Astrocyte of the hippocampus (primary cell): ENCODE measurements at places on chromosomes 5 and 9.

GRCh38 chr5:143031781-143032580 lies 261.8 kb downstream of the ARHGAP26 start:
- no peak for DNase-seq

DNA sequence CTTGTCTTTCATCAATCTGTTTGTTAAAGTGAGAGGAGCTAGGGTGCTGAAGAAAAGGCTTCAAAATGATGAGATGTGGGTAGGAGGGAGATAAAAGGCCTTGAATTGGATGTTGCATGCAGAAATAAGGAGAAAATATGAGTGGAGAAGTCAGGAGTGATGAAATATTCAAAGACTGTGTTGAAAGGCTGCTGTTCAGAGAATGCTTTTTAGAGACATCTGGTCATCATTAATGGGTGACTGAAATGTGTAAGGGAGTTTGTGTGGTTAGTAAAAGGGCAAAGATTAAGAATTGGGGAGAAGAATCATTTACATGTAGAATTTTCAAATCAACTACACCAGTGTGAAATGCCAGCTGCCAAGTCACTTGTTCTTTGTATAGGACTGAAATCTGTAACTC lies 383.9 kb downstream of the MAT2B start:
- DNase-seq = no peak

DNA sequence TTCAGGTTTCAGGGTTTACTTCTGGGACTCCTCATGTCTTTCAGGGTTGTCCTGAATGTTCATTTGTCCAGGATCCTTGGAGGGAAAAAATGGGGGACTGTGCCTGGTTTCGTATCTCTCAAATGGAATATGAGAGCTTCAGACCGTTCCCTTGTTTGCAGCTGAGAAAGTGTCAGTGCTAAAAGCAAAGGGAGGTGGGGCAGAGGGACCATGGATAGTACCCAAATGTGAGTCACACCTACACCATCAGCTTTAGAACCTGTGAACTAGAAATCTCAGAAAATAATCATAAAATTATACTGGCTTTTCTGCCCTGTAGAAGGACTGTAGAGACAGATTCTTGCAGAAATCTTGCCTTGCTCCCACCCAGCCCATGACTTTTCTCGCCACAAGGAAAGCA lies 84.3 kb upstream of the TAF11L2 start:
- no peak for DNase-seq

DNA sequence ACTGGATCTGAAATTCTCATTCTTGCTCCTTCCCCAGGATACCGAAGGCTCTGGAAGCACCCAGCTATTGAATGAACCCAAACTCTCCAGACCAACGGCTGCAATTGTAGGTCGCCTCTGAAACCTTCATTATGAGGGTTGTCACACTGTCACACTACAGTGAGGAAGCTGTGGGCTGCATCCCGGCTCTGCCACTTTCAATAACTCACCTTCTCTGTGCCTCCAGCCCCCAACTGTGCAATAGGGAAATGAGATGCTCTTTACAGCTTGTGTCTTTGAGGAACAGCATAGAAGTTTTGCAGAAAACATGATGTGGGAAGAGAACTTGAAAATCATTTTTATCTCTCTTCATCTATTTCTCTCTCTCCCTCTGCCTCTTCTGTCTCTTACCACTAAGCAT lies 69.6 kb upstream of the TGFBR1 start:
- no peak for DNase-seq

GRCh38 chr5:5481206-5481605 lies 58.7 kb downstream of the ICE1 start:
- no peak for DNase-seq

GRCh38 chr5:134100283-134101091 lies 14.0 kb upstream of the TCF7 start:
- peak; percentile 90 for DNase-seq

DNA sequence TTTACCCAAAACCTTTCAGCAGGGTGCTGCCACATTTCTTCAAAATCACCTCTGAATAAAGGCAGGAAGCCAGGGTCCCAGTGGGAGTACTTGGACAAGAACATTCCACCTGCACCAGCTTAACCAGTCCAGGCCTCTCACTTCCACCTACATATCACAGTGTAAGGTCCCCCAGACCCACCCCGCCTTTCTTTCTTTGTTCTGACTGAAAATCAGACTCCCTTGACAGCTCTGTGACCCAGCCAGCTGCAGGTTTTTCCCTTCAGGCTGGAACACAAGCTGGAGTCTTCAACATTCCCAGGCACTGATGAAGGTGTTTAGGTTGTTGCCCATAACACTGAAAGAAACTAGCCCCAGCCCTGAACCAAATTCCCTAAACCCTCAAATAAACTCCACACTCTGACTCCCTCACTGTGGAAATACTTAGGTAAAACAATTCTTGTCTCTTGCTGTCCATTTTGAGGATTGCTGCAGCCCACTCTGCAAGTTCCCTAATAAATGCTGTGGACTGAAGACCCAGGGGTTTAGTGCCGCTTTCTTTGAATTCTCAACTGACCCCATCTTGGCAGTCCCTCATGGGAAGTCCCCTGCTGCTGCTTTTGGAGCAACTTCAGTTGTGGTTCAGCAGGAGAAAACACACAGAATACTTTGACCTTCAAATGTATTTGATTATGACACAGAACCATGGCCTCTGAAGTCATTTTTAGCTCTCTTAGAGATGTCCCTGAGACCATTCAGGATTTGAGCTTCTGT lies 24.8 kb downstream of the P4HA2 start:
- DNase-seq = no peak

DNA sequence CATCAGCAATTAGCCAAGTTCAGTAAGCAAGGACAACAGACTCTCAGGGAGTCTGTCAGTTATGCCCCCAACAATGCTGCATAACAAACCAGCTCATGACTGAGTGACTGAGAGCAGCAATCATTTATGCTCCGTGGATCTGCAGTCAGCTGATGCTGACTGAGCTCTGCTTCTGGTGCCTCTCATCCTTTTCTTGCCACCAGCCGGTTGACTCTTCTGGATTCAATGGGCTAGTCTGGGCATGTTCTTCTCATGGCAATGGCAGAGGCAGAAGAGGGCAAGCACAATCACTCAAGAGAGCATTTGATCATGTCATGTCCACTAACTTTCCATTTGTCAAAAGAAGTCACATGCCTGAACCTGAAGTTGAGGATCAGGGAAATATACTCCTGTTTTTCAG lies 157.0 kb upstream of the NTRK2 start:
- no peak for DNase-seq

DNA sequence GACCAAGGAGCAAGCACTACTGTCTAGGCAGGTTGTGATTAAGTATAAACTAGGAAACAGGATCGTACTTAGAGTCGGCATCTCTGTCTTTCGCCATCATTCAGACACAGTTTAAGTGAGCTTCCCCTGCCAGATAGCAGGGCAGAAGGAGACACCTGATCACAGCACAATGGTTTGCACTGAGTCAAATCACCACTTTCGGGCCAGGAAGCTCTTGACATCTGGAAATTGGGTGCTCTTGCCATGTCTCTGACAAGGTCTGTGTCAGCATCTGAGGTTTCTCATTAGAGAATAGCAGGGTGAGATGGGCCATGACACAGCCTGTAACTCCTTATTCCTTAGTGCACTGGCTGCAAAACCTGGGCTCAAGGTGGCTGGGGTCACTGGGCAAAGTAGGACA lies 8.3 kb downstream of the ADRB2 start:
- DNase-seq = no peak
